ENCODE measurements at places on chromosomes 11 and 22.

DNA sequence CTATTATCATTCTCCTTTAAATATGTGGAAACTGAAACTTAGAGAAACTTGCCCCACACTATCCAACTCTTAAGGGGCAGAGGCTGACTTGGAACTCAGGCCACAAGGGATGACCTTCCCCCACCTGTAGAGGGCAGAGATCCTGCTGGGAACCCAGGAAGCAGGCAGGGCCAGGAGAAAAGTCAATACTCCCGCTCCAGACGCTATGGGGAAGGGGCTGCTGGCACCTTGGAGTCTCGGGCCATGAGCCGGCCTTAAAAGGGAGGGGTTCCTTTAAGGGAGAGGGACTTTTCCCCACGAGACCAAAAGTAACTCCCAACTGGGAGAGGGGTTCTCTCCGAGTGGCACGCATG, 620 bp upstream of the ANO5 start:
- DNase-seq: no peak

DNA sequence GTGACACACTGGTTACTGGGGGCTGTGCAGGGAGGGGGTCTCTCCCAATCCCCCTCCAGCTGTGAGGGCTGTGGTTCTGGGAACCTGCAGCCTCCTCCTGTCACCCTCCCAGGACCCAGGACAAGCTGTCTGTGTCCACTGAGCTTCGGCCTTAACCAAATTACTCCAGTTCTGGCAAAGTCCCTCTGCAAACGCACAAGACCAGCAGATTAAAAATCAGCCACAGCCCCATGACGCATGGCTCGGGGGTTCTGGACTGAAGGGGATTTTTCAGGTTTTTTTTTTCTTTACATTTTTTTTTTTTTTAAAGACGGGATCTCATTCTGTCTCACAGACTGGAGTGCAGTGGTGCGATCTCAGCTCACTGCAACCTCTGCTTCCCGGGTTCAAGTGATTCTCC, 32.2 kb upstream of the A4GALT start:
- DNase-seq: no peak

DNA sequence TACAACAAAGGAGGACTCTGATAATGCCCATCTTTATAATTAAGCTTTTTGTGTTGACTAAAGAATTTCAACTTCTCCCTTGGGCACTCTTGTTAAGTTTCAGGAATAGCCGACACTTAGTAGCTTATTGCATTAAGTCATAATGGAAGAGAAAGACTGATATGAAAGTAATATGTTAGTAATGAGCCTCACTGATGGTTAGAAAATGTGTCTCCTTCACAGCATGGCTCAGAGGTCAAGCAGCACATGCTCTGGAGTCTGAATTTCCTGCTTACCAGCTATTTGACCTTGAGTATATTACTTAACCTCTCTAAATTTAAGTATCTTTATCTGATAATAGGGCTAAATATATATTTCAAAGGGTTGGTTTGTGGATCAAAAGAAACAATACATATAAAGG, 39.0 kb downstream of the PDGFD start:
- no peak for DNase-seq

DNA sequence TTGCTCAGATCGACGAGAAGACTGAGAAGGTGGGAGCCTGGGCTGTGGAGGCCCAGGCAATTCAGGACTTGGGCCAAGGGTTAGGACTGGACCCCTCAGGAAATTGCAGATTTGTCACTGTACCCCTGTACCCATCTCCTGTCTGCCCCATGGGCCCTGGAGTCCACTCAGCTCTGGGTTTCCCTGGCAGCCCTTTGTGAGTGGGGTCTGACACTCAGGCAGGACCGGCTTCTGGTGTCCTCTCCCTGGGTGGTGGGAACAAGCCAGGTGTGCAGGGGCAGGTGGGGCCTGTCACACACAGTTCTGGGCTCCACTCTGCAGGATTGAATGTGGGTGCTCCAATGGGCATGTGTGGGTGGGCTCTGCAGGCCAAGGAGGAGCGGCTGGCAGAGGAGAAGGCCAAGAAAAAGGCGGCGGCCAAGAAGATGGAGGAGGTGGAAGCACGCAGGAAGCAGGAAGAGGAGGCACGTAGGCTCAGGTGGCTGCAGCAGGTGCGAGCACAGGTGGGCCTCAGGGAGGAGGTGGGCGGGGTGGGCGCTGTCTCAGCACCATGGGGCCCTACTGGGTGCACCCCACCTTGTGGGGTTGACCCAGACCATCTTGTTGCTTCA, 21.6 kb downstream of the INCENP start:
- DNase-seq: no peak

DNA sequence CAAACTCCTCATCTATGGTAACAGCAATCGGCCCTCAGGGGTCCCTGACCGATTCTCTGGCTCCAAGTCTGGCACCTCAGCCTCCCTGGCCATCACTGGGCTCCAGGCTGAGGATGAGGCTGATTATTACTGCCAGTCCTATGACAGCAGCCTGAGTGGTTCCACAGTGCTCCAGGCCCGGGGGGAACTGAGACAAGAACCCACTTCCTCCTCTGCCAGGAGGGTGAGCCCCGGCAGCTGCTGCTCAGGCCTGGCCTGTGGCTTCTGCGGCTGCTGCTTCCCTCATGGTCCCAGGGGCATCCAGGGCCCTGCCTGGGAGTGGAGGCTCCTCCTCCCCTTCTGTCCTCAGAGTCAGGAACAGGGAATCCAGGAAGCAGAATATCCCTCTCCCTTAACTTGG, 98.4 kb downstream of the ZNF280B start:
- peak; percentile 23 for DNase-seq

- no peak for DNase-seq
Observed at GRCh38 chr22:19678949-19679521, 35.3 kb upstream of the SEPTIN5 start.

DNA sequence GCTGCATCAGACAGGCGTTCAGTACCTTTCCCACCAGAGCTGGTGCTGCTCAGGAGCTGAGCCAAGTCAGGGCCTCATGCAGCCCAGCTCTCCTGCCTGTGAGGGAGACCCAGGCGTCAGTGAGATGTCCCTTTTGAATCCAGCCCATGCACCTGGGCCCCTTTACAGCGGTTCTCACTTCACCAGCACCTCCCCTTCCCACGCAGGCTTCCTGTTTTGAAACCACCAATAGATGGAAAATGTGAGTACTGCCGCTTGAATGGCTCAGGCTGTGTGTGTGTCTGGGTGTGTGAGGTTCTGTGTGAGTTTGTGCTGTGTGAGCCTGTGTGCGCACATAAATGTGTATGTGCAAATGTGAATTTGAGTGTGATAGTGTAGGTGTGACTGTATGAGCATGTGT, 88.4 kb downstream of the UBASH3B start:
- peak; percentile 13 for DNase-seq

DNA sequence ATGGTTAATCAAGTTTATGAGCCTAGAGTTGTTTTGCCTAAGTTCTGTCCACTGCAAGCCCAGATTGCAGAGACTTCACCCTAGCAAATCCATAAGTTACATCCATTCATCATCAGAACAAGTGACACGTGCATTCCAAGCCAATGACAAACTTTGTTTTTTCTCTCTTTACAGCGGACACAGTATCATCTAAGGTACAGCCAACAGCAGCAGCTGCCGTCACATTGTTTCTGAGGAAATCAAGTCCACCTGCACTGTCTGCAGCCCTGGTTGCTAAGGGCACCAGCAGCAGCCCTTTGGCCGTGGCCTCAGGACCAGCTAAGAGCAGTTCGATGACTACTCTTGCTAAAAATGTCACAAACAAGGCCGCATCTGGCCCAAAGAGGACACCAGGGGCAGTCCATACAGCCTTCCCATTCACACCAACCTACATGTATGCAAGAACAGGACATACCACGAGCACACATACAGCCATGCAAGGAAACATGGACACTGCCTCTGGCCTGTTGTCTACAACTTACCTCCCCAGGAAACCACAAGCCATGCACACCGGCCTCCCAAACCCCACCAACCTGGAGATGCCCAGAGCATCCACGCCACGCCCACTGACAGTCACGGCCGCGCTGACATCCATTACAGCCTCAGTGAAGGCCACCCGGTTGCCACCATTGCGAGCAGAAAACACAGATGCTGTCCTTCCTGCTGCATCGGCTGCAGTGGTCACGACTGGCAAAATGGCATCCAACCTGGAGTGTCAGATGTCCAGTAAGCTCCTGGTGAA, 155.8 kb downstream of the C11orf91 start:
- no peak for DNase-seq

DNA sequence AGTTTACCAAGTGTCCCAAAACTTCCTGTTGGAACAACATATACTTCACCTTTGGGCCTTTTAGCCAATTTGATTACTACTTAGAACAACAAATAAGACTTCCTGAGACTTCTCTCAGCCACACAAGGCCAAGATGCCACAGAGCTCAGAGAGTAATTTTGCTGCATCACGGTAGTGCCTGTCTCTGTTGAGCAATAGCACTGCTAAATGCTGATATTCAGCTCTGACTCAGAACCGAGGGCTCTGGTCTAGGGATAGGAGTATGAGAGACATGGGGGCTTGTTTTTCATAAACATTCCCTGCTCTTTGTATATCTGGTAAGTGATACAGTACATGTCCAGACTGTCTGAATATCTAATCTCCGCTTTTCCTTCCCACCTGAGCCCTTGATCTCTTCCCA, 260.4 kb upstream of the ARHGAP20 start:
- no peak for DNase-seq

DNA sequence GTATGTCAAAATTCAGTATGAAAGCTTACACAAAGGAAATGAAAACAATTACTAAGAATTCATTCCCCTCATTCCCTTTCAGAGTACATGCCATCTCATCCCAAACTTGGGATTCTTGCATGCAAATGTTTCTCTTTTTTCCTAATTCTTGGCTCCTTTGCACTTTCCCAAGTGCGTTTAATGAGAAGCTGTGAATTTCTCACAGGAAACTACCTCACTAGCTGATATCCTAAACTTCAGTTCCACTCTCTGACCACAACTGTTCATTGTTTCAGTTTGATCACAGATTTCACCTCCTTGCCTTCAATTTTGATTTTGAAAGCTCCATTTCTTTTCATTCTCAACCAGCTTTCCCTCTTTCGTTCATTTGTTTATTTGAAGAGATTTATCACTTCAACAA, 5.9 kb upstream of the ARL14EP start:
- DNase-seq: no peak

GRCh38 chr11:34316347-34317035, 41.3 kb downstream of the ABTB2 start:
- no peak for DNase-seq

- DNase-seq: no peak
Observed at GRCh38 chr22:23383491-23384361, 196.4 kb downstream of the IGLL1 start.

DNA sequence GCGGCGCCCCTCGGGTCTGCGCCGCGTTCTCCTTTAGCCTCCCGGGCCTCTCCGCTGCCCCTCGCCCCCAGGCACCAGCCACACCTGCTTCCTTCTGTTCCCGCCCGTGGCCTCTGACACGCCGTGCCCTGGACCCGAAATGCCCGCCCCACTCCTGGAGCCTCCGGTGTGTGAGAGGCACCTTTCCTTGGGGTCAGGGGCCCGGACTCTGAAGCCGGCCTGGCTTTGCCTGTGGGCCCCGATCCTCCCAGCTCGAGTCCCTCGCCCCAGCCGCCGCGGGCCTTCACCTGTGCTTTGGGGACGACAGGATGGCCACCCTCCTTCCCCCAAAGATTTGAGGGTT, 661 bp upstream of the CDPF1 start:
- no peak for DNase-seq

DNA sequence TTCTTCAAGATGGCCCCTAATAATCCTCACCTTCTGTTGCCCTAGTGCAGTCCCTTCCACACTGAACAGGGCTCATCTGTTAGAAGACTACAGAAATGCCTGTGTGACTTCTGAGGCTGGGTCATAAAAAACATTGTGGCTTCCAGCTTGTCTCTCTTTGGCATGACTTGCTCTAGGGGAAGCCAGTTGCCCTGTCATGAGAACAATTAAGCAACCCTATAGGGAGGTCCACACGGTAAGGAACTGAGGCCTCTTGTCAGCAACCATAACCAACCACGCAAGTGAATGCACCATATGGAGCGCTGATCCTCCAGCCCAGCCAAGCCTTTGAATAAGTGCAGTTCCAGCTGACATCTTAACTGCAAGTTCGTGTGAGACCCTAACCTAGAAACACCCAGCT, 2.6 kb downstream of the LIPT2 start:
- DNase-seq: no peak

GRCh38 chr11:10581481-10582019, 13.1 kb upstream of the LYVE1 start:
- DNase-seq: no peak

GRCh38 chr11:1844221-1845094, 5.7 kb downstream of the TNNI2 start:
- no peak for DNase-seq
